ENCODE measurements at places on chromosomes 6 and 20.

DNA sequence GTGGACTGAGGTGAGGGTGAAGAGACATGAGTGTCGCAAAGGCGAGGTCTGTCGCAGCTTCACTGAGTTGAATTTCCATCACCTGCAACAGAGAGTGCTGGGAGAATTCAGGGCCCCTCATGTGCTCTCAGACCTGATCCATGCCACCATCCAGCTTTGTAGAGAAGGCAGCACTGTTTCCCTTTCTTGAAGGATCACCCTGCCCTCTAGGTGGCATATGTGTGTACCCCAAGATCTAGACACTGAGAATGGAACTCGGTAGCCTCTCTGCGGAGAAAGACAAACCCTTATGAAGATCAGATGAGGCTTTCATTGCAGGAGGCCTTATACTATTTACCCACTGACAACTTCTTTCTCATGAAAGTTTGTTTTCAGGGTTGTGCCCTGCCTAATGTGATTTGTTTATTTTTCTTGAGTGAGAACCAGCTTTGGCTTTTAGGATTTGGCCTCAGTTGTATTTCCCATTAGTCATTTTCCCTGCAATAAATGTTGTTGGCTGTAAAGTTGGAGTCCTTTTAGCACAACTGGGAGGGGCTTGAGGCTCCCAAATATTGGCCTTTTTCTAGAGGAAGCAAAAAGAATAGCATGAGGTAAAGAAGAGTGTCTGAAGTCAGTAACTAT is 811.3 kb downstream of the DHX35 start:
- no peak for DNase-seq

GRCh38 chr20:45337367-45338120 is 10.7 kb downstream of the SDC4 start:
- DNase-seq, result peak; percentile 98

GRCh38 chr6:110484321-110484720 is 7.9 kb upstream of the SLC22A16 start:
- no peak for DNase-seq

DNA sequence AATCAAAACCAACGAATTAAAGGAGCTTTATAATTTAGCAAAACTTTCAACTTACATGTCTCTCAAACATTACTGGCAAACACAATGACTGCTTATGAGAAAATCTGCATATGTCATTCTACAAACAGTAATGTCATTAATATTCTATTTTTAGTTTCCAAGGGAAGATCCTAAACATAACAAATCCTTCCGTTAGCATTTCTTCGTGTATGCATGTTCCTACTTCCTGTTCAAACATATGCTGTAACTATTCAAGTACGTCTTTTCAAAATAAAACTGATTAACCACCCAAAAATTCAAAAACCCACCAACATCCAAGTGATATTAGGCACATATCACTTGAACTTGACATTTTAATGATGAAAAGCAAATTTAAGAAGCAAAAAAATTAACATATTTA is 131.3 kb downstream of the HACE1 start:
- no peak for DNase-seq

DNA sequence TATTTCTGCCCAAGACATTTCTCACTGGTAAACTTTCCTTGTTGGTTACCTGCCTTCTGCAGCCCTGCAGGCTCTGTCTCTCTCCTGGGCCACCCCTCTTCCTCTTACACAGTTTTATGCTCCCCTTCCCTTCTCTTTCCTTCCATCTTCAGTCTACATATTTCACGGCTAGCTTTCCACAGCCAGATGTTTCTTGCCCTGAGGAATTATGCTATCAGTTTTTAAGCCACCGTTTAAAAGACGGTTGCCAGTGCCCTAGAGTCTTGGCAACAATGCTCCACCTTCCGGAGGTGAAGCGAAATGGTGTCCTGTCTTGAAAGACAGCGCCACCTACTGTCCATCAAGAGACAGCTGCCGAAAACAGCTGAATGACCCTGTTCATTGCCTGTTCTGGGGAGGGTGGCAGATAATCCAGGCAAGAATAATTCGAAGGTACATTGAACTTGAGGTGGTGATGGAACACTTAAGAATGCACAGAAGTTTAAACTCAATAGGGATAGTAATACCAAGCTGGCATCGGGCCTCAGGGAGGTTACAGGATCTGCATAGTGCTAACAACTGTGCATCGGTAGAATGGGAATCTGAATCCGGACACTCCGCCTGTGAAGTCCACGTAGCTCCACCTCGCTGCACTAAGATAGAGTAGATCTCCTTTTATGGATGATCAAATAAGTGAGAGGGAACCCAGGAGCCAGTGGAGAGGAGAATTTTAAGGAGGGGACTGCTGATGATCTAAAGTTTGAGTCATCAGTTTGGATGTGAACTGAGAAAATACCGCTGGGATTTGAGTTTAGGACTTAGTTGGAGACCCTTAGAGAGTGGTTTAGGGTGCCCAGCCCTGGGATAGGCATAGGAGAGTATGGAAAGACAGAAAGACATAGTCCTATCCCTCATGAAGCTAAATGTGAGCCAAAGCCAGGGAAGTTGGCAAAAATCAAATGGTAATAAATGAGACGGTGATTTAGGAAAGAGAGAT is 4.8 kb upstream of the TRIM40 start:
- DNase-seq, result no peak

DNA sequence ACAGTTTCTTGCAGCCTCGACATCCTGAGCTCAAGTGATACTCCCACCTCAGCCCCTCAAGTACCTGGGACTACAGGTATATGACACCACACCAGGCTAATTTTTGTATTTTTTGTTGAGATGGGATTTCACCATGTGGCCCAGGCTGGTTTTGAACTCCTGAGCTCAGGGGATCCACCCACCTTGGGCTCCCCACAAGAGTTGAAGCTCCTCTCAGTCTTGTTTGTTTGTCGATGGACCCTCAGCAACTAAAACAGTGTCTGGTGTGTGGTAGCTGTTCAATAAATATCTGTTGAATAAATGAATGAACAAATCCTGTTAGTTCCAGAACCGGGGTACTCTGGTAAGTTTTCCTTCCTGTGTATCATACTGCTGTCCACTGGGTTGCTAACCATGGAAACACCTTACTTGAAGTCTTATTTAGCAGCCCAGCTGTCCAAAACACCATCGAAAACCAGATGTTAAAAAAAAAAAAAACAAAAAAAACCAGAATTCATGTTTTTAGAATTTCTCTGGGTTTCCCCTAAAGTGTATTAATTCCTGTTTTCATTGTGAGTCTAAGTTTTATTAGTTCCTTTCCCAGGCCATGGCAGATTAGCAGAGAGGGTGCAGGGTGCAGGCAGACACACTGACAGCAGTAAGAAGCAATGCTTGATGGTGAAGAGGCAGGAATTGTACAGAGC is 7.8 kb upstream of the EZR start:
- DNase-seq, result no peak

GRCh38 chr6:35327349-35328027 is 14.9 kb upstream of the PPARD start:
- DNase-seq, result no peak

GRCh38 chr20:32963176-32963575 is 41.1 kb downstream of the SUN5 start:
- DNase-seq, result peak; percentile 57
